ENCODE measurements at places on chromosomes 13 and 19.

GRCh38 chr19:47096721-47097120, 16.9 kb downstream of the ZC3H4 start:
- no peak for DNase-seq

GRCh38 chr13:112614835-112615234, 26.9 kb upstream of the TUBGCP3 start:
- DNase-seq: no peak

DNA sequence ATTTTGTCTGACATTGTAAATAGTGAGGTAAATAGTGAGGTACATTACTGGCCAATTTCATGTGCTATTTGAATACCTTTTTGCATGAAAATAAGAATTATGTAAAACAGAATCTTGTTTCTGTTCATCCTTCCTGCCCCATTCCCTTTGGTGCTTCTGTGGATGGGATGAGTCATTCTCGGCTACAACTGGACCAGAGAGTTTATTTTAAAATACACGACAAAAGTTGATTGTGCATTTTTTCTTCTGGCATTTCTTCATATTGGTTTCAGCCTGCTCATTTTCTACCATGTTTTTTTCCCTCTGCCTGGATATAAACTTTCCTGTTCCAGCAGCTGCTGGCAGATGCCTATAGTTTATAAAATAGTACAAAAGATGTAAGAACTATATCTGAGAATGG, 107.5 kb downstream of the CYSLTR2 start:
- DNase-seq: no peak

DNA sequence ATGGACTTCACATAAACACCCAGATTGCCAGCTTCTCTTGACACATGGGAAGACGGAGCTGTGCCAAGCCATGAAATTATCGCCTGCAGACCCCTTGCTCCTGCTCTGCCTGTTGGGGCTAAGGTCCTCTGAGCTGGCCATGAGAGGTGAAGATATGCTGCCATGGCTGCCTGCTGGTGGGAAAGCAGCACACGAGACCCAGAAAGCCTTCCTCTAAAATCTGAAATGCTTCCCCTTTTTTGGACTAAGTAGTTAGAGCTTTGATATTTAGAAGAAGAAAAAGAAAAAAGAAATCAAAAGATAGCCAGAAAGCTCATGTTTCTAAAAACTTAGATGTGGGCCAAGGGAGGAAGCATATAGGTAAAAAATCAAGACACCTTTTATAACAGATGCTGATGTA, 11.2 kb downstream of the WDFY2 start:
- no peak for DNase-seq
